ENCODE measurements at places on chromosomes 13 and 19.

- DNase-seq = no peak
These were observed 22.1 kb downstream of the MAST3 start for GRCh38 chr19:18119717-18120105.

- DNase-seq = no peak
These were observed 1.5 kb upstream of the ATP5F1D start for GRCh38 chr19:1239796-1240737.

DNA sequence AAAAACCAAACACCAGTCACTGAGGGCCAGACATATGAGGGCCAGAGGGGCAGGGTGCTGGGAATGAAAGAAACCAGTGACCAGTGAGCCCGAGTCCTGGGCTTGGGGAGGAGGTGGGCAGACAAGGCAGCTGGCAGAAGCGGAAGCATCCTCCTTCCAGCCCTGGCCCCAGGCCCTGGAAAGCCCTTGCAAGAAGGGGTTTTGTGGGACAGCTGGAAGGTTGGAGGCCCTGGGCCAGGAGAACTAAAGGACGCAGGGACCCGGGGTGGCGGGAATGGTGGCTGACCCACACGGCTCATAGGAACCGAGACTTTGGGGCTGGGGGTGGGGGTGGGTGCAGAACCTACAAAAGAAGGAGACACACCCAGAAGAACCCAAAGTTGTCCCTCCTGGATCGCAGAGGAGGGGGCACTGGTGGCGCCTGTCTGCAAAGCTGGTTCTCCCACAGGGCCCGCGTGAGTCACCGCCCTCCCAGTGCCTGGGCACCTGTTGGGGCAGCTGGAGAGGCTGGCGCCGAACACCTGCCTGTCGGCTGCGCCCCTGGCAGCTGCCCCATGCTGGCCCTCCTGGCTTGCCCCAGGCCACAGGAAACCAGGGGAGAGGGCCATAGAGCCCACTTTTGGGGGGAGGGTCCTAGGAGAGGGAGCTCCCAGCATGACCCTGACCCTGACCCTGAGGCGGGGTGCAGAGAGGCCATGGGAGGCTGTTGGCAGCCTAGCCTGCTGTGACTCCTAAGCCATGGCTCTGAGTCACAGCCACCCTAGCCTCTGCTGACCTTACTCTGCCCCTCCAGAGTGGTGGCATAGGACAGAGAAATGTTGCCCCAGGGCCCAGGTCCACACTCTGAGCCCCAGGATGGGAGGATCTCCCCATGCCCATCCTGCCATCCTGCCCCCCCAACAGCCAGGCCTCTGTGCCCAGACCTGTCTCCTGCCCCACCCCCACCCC is 802 bp downstream of the DMPK start:
- no peak for DNase-seq

DNA sequence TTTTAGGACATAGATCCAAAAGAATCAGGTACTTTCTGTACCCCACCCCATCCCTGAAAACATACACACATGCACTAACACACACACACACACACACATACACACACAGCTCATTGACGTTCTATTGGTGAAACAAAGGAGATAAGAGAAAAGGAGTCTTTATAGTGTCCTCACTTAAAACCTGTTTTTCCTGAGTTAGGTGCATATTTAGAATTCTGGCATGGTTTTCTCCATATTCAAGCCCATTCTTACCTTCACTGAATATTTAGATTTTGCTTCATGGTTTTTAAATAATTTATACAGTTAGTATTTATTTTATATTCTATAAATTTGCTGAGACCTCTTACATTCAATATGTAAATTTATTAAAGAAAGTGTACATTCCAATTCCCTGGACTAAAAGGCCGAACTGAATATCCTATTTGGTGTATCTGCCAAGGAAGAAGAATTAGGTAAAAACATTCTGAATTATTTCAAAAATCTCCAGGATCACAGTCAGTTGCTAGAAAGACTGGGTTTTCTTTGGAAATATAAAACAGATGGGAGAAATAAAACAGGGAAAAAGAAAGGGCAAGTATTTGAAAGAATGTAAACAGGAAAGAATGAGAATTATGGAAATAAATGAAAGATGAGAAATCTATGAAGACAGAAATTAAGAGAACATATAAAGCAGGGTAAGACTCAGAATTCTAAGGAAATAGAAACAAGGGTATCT is 556.2 kb downstream of the KCTD12 start:
- DNase-seq = no peak

DNA sequence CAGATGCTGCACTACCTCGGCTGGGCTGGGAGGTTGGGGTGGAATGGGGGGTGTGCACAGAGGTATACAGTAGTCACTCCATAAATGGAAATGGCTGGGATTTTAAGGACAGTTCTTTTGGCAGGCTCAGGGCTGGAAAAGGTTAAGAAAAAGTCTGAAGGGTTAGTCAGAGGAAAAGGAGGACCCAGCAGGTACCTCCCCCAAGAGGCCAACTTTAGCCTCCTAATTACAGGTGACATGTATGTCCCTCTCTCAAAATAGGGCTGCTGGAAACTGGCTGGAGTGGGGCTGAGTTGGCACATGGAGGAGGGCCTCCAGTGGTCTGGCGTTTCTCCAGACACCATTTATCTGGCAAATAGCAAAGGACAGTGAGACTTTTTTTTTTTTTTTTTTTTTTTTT is 994 bp downstream of the CCDC194 start:
- no peak for DNase-seq

GRCh38 chr19:18340990-18341868 is 831 bp downstream of the PGPEP1 start:
- DNase-seq = no peak

- no peak for DNase-seq
These were observed 16.4 kb upstream of the ZNF331 start for GRCh38 chr19:53521373-53522202.

GRCh38 chr19:35297515-35297848 is 5.5 kb downstream of the MAG start:
- DNase-seq = no peak

- no peak for DNase-seq
These were observed 3.2 kb downstream of the CRLF1 start for GRCh38 chr19:18603255-18603957.

GRCh38 chr13:84417416-84417815 is 535.1 kb upstream of the SLITRK1 start:
- no peak for DNase-seq

DNA sequence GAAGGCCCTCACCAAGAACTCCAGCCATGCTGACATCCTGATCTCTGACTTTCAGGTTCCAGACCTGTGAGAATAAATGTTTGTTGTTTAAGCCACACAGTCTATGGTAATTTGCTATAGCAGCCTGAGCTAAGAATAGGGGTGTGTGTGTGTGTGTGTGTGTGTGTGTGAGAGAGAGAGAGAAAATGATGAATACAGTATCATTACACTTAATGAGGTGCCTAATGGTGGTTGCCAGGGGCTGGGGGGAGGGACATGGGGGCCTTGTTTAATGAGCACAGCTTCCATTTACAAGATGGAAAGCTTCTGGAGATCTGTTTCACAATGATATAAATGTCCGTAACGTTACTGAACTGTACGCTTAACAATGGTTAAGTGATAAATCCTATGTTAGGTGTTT is 53.8 kb upstream of the LATS2 start:
- no peak for DNase-seq

GRCh38 chr13:32600890-32601289 is 14.6 kb downstream of the PDS5B start:
- no peak for DNase-seq

GRCh38 chr13:97982286-97982685 is 28.8 kb downstream of the IPO5 start:
- DNase-seq = no peak

GRCh38 chr13:50127726-50128291 is 112.6 kb downstream of the KCNRG start:
- DNase-seq = no peak

DNA sequence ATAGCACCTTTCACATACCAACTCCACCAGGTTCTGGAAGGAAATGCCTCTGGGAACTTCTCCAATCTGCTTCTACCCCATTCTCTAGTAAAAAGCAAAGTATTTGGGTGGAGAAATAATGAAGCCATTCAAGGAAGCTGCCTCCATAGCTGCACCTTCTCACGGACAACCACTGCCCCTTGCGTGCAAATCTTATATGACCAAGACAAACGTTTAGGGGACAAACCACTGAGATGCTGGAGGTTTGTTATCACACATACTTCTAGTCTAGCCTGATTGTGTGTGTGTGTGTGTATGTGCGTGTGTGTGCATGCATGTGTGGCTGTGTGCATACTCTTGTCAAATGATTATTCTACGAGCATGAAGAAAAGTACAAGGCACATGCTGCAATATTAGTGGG is 6.5 kb upstream of the METTL21C start:
- DNase-seq = no peak

DNA sequence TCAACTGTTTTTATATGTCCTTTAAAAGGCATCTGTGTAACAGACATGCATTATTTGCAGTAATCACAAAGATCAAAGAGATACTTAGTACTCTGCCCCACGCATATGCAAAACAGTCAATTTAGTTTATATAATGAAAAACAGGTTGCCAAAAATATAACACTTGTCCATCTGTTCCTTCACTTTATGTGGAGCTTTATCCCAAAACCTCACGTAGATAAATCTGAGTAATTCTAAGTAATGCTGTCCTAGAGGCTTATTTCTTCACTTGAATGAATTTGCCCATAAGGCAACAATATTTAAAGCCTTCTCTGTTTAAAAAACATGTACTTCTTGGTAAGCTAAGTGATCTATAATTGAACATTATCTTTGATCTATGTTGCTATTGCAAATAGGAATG is 20.3 kb upstream of the SLITRK6 start:
- DNase-seq = no peak

DNA sequence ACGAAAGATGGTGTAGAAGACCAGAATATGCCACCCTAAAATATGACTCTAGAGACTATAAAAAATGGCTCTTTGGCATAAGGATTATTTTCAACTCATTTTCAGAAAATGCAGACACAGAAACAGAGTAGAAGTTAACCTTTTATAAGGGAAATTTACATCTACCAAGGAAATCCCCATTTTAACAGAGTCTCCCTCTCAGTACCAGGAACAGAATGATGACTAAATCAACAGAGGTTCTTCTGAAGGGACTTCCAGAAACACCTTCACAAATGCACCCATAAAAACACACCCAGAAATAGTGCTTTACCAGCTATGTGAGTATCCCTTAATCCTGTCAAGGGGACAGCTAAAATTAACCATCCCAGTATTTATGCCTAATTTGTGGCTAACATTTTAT is 29.1 kb downstream of the PLPP2 start:
- no peak for DNase-seq

DNA sequence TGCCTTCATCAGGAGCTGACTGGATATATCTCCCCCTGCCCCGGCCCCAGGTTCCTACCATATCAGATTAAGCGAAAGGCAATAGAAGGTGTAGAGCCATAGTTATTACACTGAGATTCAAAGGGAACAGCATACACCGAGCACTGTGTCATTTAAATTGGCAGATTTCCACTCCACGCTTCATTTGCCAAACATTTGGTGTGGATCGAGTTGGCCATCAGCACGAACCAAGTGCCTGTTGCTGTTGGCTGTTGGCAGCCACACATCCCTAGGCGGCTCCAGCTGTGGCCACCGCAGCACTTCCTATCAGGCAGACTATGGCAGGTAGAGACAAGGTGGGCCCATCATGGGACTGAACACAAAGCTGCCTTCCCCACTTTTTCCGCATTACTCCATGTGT is 115.8 kb downstream of the CCNA1 start:
- DNase-seq = no peak

GRCh38 chr13:30943881-30944280 is 11.4 kb downstream of the TEX26 start:
- no peak for DNase-seq

GRCh38 chr19:3269916-3270671 is 45.6 kb downstream of the CELF5 start:
- DNase-seq = no peak

DNA sequence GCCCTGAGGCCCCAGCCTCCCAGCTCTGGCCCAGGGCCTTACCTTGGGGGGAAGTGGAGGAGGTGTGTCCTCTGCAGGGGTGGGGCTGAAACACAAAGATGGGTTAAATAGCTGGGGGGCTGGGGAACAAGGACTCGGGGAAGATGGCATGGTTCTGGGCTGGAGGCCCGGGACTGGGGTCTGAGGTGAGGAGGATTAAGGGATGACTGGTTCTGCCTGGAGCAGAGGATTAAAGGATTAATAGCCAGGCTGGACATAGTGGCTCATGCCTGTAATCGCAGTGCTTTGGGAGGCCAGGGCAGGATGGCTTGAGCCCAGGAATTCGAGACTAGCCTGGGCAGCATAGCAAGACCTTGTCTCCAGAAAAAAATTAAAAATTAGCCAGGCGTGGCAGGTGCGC is 11.6 kb downstream of the MAP4K1 start:
- DNase-seq = no peak

DNA sequence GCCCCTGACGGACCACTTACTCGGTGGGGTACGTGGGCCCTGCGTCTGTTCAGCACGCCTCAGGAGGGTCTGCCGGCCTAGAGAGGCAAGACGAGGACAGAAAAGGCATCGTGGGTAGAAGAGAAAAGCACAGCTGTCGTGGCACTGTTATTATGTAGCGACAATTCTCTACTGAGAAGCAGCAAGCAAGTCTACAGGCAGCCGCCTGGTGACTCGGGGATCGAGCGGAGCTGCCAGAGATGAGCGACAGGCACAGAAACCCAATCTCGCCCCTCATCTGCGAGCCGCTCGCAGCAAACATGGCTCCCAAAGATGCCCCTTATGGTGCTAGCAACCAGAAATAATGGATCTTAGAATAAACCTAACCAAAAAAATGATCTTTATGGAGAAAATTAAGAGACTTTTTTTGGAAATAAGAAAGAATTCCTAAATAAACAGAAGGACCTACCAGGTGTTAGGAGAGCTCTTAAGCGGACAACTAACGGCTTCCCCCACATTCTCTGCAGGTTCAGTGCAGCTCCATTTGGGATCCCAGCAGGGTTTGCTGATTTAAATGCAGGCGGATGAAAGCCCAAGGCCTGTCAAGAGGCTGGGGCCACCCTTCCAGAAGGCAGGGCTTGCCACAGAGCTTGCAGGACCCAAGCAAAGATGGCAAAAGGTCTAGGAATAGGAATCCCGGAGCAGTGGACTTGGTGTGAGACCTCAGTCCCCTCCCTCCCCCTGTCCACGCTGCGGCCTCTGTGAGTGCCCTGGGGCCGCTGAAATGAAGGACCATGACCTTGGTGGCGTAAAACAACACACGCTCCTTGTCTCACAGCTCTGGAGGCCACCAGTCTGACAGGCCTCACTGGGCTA is 152.6 kb downstream of the KDM4B start:
- no peak for DNase-seq

DNA sequence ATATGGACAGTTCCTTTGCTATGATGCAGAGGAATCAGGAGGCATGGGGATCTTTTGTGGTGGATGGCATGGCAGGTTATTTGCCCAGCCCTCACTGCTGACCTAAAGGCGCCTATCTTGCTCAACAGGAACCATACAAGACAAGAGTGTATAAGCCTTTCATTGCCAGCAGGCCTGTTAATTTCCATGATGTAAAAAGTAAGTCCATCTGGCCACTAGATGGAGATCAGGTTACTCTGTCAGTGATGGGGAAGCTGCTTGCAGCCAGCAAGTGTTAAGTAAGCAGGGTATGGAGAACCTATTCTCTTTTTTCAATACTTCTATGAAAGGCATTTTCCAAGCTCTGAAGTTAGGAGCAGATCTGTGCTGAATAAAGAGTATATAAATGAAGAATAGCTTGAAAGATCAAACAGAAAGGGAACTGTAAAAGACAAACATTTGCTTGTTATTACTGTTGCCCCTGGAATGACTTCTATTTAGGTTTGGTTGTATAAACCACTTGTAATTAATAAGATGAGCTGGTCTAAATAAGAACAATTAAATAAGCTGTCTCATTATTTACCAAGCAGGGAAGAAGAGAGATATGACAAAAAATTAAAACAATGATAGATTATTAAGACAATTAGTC is 210.9 kb downstream of the RGCC start:
- peak; percentile 41 for DNase-seq
